ENCODE measurements at places on chromosomes 13 and 19.
A peak's percentile ranks its signal among the peaks of the same experiment; 100 is the strongest.

DNA sequence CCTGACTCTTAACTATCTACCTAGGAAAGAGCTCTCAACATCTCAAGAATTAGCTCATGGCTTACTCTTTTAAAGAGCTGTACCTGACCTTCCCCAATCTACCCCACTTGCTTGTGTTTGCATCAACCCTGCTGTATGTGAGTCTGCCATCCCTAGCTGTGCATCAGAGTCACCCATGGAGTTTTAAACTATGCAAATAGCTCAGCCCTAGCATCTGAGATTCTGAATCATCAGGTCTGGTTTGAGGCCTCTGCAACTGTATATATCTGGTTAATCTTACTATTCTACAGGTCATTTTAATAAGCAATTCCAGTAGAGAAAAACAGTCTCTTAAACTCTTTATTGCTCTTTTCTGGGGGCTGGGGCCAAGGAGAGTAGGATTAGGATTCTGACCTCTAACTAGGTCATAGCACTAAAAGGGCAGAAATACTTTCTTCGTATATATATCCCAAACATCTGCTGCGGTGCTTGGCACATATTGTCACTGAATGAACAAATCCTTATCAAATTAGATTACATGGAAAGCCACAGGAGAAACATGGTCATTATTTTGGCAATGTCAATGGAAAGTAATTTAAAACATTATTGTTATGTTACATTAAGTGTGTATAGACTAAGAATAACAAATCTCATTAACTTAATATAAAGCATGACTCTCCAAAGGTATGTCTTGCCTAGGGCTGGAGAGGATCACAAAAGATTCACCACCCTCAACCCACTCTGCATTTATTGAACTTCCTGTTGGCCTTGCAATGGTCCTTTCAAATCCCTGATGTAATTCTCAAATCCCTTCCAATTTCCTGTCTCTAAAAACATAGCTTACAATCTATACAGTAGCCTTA is 232.2 kb downstream of the DACH1 start:
- no peak for DNase-seq

- no peak for DNase-seq
Observed at GRCh38 chr13:94309576-94309975, 169.9 kb downstream of the DCT start.

DNA sequence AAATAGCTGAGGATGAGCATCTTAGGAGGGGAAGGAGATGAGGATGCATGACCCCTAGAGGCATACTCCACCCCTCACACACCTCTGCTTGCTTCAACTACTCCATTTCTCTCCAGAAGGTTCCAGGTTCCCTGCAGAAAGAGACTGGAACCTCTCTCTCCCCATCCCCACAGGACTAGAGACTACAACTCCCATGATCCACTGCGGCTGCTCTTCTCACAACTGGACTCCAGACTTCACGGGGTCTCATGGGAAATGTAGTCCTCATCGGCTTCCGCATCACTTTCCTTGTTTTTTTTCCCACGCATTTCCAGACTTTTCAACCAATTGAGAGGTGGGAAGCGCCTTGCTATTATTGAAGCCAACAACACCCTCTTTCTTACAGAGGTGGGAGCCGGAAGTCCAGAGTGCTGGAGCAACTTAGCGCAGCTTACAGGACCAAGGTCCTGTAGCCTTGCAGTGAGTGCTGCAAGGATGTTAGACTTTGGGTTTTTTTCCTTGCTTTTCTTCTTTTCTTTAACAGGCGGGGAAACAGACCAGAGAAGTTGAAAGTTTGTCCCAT is 13.9 kb upstream of the CACNG6 start:
- peak; percentile 92 for DNase-seq

DNA sequence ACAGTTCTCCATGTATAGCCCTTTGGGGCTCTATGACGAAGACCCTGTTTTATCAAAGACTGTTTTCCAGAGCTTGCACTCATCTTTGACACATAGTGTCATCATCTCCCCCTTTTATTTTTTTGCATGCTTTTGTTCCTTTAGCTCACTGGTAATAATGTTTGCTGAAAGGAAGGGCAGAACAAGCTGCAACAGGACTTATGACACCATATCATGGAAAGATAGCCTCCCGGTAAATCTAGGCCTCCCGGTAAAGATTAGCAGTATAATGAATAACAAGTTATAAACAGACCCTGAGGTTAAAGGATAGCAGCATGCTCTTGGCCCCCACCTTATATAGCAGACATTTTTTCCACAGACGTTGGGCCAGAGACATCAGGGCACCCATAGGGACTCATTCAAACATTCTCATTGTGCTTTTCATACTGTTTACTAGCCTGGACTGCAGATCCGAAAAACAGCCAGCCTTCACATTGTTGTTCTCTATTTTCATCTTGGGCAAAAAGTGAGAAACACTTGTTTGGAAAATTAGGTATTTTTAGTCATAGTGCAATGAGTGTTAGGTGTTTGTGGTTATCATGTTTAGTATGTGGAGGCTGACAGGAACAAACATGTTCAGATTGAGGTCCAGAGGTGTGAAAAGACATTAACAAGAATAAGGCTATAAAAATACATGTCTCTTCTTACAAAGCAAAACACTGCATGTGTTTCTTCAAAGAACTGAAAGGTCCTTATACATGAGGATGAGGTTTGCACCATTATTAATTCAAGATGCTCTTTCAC is 136.9 kb upstream of the SPRY2 start:
- DNase-seq, result no peak

- DNase-seq, result peak; percentile 16
Observed at GRCh38 chr19:29211562-29212355, 1.2 kb downstream of the UQCRFS1 start.

DNA sequence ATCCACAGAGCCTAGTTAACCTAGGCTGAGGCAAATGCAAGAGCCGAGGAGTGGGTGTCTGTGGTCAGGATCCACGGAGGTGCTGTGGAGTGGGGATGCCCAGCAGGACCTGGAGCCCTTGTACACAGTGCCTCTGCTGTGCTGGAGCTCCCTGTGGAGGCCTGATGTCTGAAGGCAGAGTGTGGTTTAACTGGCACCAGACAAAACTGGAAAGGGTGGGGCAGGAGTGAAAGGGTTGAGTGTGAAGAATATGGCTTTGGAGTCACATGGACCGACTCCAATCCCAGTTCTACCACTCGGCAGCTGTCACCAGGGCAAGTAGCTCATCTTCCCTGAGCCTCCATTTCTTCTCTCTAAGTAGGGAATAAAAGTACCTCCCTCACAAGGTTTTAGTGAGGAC is 60.3 kb upstream of the GPR12 start:
- no peak for DNase-seq

DNA sequence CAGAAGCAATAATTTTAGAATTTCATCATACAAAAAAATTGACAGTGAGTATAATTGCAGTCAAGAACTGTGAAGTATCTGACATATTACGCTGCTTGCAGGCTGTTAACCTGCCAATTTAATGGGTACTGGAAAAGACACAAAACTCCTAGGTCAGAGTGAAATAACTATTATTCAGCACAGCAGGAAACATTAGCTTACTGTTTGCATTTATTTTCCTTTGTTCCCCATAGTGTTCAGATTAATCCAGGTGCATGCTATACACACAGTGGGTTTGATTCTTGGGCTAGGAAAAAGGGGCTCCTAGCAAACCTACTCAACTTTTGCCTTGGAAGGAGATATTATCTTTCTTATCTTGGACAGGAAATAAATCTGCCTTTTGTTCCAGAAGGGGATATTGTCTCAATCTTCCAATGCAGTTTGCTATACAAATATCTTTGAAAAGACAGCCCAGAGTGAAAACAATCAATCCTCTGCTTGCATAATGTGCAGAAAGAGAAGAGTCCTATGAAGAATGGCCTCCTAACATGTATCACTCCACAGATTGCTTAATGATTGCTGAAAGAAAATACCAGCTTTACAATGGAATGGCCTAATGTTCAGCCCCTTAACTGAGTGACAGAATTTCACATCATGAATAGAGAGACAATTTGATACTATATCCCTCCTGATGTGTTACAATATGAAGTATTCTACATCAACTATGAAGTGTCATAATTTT is 443.4 kb downstream of the TBC1D4 start:
- DNase-seq, result no peak

GRCh38 chr13:112802802-112803195 is 113.0 kb downstream of the ATP11A start:
- no peak for DNase-seq

DNA sequence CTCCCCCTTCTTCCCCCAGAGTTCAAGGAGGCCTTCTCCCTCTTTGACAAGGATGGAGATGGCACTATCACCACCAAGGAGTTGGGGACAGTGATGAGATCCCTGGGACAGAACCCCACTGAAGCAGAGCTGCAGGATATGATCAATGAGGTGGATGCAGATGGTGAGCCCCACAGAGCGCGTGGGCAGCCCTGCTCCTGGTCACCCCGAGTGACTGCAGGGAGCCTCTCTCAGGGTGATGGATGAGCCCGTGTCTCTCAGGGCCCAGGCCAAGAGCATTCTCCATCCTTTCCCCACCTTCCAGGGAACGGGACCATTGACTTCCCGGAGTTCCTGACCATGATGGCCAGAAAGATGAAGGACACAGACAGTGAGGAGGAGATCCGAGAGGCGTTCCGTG is 7.0 kb downstream of the CALM3 start:
- no peak for DNase-seq

GRCh38 chr19:43425567-43426392 is 11.1 kb downstream of the TEX101 start:
- DNase-seq, result no peak

- DNase-seq, result no peak
Observed at GRCh38 chr13:94093652-94094315, 385.7 kb downstream of the DCT start.

DNA sequence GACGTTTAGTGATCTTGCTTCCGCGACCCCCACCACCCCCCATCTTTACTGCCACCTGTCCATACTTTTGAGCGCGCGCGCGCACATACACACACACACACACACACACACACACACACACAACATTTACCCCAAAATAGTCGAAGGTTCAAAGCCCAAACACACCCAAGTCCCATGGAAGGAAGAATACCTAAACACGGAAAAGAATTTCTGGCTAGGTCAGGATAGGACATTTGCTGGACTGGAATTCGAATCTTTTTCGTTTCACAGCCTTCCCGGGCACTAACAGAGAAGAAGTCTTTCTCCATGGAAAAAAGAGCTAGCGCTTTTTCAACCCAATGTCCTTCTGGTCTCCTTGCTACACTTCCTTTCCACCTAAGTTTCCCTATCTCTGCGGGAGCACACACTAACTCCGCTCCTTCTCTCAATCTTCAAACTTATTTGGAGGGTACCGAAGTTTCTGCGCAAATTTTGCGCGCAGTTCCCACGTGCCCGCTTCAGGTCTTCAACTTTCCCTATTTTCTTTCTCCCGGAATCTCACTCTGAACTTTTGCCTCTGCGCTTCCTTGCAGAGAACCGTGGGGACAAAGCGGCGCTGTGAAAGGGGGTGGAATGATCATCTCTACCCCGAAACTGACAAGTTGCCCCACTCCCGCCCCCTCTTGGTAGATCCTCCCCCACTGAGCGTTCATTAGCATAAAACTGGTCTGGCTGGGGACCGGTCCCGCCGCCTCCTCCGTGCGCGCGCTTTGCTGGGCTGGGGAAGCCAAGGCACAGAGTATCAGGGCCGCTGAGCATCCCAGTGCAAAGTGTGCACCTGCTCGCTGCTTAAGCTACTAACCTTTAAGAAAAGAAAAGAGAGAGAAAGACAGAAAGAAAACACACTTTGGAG is 2.7 kb downstream of the DACH1 start:
- peak; percentile 64 for DNase-seq

Data from ELF-1 (cell line).